Activated T-helper 2 cell treated with anti-CD3 and anti-CD28 coated beads, Interferon-gamma antibody, Interleukin-2, Interleukin-4, amounts not matched to agents 10 μg/mL and 5 μg/mL and 100 μg/mL, durations not matched to agents 14 hours and 24 hours and 36 hours (primary cell): ENCODE measurements at places on chromosomes 3 and 15. TPM values are rescaled to one million over a fixed set of nuclear protein-coding genes. Genes with fewer than 3 reads are reported as not detected.

- H3K4me3 ChIP-seq: no peak overlapping the region
- H3K36me3 ChIP-seq: peaks cover 74% of the 10 kb centered on the region
- DNase-seq: no peak
- peaks cover 2% of the 10 kb centered on the region for H3K4me1 ChIP-seq
Observed at GRCh38 chr3:9760779-9761505, 8.8 kb downstream of the CAMK1 start.

DNA sequence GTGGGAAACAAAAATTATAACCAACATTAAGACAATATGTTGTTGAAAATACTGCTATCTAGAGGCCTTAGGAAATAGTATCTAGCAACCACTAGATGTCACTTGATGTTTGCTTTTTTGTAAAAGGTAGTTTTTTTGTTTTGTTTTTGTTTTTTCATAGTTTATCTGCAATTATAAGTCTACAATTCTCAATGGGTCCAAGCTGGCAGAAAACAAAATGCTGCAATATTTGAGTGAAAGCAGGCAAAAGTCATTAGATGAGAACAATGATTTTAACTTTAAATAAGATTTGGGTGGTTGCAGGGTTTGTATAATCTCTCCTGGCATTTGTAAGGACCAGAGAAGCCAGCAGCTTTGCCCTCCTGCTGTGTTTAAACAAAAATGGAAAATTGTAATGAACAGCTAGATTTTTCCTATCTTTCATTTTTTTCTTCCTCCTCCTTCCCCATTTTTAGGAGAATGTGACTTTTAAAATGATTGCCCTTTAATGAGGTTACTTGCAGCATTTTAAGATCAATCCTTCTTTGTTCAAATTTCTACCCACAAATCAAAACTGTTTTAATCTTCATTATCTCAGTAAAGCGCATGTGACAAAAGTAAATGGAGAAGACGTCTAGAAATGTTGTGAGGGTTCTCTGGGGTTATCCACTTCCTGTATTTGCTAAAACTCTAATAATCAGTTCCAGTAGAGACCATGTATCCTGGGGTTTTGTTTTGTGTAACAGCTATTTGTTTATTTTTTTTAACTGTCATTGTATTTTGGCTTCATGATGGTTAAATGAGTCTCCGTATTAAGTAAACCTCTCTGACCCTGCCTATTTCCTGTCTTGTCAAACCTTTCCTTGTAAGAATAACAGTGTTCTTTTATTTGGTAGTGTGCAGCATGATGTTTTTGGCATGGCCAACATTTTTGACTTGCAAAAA is 27.3 kb downstream of the DUT start:
- peaks cover 6% of the 10 kb centered on the region for H3K4me1 ChIP-seq
- no peaks in the 10 kb centered on the region for H3K36me3 ChIP-seq
- peaks cover 4% of the 10 kb centered on the region for H3K27me3 ChIP-seq
- no peak overlapping the region for H3K4me3 ChIP-seq

DNA sequence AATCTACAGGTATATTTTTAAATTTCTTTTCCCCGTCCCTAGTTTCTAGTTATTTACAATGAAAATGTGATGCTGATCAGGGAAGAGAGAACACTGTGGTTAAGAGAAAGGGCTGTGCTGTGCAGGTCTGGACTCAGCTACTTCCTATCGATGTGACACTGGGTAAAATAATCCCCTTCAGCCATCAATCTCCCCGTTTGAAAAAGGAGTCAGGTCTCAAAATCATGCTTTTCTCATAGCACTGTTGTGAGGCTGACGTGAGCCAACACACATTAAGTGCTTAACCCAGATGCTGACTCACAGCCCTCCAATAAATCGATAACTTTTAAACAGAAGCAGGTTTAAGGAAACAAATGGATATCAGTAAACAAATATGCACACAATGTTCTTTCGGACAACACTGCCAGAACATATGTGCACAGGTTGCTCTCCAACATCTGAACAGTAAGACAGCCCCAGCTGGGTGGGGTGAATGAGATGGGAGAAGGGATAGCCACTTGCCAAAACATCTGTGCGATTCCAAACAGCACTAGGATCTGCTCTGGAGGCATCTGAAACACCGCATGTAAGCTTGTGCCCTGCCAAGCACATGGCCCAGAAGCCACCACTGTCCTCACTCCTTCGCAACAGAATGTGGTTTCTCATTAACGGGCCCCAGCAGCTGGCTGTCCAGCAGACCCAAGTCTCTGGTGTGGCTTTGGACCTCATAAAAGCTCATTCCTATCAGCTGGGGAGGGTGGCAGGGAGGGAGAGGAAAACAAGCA is 143.2 kb upstream of the PRICKLE2 start:
- no peak overlapping the region for H3K4me3 ChIP-seq
- H3K36me3 ChIP-seq: no peaks in the 10 kb centered on the region
- no peak overlapping the region for H3K27ac ChIP-seq
- DNase-seq: no peak
- H3K4me1 ChIP-seq: no peaks in the 10 kb centered on the region

- DNase-seq: no peak
- H3K4me1 ChIP-seq: no peaks in the 10 kb centered on the region
- H3K27me3 ChIP-seq: no peaks in the 10 kb centered on the region
- no peak overlapping the region for H3K4me3 ChIP-seq
- H3K27ac ChIP-seq: no peak overlapping the region
- H3K36me3 ChIP-seq: no peaks in the 10 kb centered on the region
Observed at GRCh38 chr3:78895528-78895927, 872.3 kb downstream of the ROBO1 start.

DNA sequence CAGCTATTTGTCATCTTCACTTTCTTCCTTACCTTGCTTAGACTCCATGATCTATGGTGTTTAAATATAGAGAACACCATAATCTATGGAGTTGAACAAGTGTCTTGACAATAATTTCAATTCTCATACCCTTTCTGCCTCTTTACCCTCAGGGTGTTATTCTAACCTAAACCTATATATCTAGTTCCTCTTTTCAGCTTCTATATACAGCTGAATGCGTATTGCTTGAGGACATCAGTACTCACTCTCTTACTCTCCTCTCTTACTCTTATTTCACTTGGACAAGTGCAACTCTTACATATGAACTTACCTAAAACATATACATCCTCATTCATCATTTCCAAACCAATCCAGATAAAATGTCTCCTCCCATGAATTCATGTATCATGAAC is 187.1 kb downstream of the RAP2B start:
- H3K36me3 ChIP-seq: no peaks in the 10 kb centered on the region
- H3K27ac ChIP-seq: no peak overlapping the region
- peaks cover 4% of the 10 kb centered on the region for H3K27me3 ChIP-seq
- no peak for DNase-seq
- no peak overlapping the region for H3K4me3 ChIP-seq

- H3K36me3 ChIP-seq: no peaks in the 10 kb centered on the region
- DNase-seq: no peak
- H3K4me3 ChIP-seq: peak overlapping the region; percentile 34
- peaks cover 2% of the 10 kb centered on the region for H3K27me3 ChIP-seq
- H3K27ac ChIP-seq: peak overlapping the region; percentile 69
Observed at GRCh38 chr3:108100906-108101660, 10.3 kb upstream of the CD47 start.

GRCh38 chr15:29698030-29698701 is 124.1 kb downstream of the TJP1 start:
- H3K27ac ChIP-seq: no peak overlapping the region
- H3K4me1 ChIP-seq: no peaks in the 10 kb centered on the region
- DNase-seq: no peak
- no peaks in the 10 kb centered on the region for H3K36me3 ChIP-seq
- no peaks in the 10 kb centered on the region for H3K27me3 ChIP-seq
- H3K4me3 ChIP-seq: no peak overlapping the region

The PRRT3 gene
- total RNA-seq: 10.7 and 11.3 TPM in 2 replicates

The KNG1 gene
- total RNA-seq: not detected in 2 replicates
